WTC11 (cell line): ENCODE measurements at places on chromosomes 2 and 18.

DNA sequence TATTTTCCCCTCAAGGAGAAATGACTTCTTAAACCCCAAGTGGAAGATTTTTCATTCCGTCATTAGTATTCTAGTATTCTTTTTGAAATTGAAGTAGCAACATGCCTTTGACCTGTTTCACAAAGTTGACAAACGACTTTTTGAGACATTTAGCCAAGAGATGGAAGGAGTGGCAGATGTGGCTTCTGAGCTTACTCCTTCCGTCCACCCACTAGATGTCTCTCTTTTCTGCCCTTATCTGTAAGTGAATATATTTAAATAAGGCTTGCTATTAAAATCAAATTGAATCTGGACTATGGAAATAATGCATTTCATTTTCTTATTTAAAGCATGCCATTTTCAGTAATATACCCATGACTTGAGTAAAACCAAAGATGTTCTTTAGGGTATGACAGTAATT lies 74.1 kb downstream of the ACTR3 start:
- DNase-seq, result no peak

DNA sequence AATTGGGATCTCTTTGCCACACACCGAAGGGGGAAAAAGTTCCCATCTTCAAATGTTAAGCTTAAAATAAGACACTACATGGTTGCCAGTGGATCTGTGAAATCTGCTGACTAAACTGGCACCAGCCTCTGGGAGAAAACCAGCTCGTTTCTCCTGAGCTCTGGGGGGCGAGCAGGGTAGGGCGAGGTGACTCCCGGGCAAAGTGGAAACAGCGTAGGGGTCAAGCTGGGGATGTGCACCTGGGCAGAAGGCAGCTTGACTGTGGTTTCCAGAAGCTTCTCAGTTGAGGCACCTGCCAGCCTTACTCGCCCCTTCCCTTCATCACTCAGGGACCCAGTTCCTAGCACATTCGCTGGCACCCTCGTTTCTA lies 62.8 kb downstream of the SFXN5 start:
- no peak for DNase-seq

GRCh38 chr2:241636182-241637017 lies 558 bp downstream of the THAP4 start:
- DNase-seq, result peak; percentile 64

DNA sequence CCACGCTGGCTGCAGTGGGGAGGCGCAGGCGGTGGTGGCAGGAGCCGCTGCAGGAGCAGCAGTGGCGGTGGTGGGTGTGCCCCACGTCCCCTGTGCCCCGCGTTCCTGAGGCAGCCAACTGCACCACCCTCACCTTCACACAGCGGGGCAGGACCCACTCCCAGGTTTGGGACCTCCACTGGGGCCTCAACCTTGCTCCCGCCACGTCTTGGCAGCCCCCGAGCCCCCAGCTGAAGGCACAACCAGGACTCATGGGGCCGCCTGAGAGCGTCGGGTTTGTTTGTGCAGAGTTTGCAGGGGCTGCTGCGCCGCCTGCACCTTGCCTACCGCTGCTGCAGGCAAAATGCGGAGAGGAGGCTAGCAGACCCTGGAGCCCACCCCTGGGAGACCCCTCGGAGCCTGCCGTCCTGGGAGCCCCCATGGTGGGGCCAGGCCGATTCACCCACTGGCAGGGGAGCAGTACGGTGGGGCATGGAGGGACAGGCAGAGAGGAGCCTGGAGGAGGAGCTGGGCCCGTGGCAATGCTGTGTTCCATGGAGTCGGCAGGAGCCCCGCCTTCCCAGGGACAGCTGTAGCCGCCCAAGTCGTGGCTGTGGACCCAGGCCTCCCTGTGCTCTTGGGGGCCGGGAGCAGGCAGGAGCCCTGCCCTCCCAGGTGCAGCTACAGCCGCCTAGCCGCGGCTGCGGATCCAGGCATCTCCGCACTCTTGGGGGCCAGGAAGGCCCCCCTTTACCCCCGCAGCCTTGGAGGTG lies 14.7 kb upstream of the EML6 start:
- DNase-seq, result peak; percentile 69

GRCh38 chr18:62486290-62486964 lies 36.4 kb upstream of the ZCCHC2 start:
- no peak for DNase-seq

DNA sequence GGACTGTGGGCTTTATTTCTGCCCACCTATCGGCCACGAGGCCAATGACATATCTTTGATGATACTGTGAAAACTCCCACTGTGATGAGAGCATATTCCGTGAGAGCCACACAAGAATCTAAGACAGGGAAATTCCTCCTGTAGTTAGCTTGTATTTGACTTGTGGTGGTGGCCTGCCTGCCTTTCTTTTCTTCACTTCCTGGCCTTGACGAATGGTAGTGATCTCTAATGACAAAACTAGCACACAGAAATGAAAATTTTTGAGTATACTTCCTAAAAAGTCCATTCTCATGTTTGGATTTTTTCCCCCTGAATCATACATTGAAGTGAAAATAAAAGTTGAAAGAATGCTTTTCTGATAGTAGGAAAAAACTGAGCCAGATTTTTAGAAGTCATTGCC lies 94.4 kb downstream of the MGAT5 start:
- DNase-seq, result no peak

DNA sequence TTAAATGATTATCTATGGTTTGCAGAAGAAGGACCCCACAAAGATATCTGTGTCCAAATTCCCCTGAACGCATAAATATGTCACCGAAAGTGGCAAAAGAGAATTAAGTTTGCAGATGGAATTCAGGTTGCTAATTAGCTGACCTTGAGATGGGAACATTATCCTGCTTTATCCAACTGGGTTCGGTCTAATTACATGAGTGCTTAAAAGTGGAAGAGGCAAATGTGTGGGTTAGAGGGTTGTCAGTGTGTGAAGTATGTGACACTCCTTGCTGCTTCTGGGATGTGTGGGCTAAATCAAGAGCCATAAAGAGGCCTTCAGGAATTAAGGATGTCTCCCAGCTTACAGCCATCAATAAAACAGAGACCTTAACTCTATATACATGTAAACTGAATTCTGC lies 53.5 kb downstream of the CDH19 start:
- no peak for DNase-seq

DNA sequence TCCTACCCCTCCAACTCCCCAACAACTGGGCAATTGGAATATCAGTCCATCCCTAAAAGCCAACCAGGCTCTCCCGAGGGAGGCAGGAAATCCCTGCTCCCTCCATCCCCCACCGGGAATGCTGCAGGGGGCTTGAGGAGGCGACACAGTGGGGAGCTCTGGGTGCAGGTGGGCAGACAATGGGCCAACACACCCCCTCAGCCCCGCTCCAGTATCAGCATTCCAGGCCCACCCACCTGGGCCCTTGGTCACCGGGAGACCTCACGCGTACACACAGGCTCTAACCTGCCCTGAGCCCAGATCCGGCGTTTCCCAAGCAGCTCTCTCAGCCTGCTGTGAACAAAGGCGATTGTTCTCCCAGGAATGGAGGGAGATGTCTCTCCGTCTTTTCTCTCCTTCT lies 37.6 kb upstream of the FZD7 start:
- DNase-seq, result peak; percentile 84

DNA sequence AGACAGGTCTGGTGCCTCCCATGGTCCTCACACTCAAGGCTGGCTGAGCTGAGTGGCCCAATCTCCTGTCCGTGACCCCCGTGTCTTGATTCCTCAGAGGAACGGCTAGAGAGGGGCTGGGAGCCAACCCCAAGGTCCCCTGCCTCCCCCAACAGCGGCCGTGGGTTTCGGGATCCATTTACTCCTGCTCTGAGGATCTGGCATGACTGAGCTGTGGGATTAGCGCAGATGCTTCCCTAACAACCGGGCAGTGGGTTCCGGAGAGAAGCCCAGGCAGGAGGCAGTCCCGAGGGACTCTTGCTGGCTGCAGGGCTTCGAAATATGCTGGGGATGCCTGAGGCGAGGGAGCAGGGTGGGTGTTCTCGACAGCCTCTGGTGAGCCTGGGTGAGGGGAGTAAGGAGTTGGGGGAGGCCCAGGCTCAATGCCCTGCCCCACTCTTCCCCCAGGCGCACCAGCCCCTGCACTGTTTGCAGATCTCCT lies 18.9 kb downstream of the GPR35 start:
- DNase-seq, result no peak

DNA sequence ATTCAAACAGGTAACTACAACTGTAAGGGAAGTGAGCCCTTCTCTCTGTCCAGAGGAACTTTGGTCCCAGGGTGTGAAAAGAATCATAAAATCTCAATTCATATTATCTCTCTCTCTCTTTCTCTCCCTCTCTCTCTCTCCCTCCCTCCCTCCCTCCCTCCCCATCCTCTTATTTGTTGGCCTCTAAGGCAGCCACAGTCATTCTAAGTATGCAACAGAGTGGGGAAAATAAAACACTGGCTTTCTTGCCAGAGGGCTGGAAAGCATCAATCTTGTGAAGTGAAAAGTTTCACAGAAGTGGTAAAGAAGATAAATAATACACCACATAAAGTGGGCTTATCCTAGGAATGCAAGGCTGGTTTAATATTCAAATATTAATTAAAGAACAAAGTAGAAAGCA lies 95.6 kb upstream of the KCNH7 start:
- DNase-seq, result no peak

- DNase-seq, result no peak
Observed at GRCh38 chr18:74065366-74065765, 82.3 kb downstream of the FBXO15 start.

DNA sequence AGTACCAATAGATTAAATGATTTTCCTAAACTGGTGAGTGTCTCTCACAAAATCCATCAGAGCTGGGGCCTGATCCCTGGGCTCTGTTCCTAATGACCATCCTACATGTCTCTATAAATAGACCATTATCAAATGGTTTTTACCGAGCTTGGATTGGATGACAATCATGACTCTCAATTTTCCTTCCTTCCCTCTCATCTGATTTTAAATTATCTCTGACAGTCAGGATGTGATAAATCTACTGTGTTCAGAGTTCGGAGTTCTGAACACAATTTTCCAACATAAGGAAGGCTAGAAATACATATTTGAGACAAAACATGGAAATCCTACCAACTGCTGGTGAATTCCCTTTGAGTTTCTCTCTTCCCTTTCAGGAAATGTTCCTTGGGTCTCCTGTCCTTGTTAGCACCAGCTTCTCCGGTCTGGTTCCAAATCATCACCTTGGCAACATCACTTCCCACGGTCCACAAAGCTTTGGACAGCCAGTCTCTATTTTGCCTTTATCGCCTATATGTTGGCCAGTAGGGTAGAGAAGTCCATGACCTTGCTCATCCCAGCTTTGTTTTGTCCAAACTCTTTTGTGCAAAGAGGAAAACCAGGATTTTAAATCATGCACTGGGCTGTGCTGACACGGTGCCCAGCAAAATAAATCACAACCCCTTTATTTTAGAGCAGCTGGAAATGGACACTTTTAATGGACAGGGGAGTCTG lies 139.6 kb upstream of the ITGA6 start:
- DNase-seq, result no peak

- DNase-seq, result no peak
Observed at GRCh38 chr18:58666176-58666575, 5.1 kb upstream of the MALT1 start.

- DNase-seq, result no peak
Observed at GRCh38 chr18:69936191-69936558, 11.5 kb downstream of the CD226 start.

GRCh38 chr2:232547991-232548390 lies 2.4 kb downstream of the TIGD1 start:
- no peak for DNase-seq

- no peak for DNase-seq
Observed at GRCh38 chr18:46299465-46300008, 195.4 kb downstream of the HAUS1 start.

DNA sequence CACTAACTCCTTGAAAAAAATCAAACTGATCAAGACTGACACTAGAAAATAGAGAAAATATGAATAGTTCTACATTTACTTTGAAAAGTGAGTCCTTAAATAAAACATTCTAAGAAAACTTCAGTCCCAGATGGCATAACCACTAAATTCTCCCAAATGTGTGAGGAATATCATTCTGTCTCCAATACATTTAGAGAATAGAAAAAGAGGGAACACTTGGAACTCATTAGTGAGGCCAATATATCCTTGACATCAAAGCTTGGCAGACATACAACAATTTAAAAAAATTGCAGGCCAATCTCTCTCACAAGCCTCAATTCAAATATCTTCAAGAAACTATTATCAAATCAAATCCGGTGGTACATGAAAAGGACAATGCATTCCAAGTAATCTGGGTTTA lies 79.3 kb upstream of the TMEM247 start:
- DNase-seq, result no peak

- no peak for DNase-seq
Observed at GRCh38 chr2:173130496-173131465, 55.1 kb downstream of the MAP3K20 start.

DNA sequence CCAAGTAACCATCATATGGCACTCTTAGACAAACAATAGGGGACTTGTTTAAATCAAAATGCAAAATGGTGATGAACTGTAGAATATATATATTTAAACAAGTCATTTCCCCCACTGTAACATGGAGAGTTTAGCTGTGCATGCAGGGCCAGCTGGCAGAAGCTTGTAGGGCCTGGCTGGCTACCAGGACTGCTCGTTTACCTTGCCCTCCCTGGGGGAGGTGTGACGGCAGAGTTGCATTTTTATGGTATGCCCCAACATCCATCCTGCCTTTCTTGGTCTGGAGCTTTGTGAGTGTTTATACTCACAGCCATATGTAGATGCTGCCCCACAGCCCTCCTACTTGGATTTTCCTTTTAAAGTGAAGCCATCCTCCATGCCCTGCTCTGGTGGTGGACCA lies 101.7 kb upstream of the ZFP36L2 start:
- no peak for DNase-seq

- DNase-seq, result no peak
Observed at GRCh38 chr2:39128919-39129391, 8.1 kb upstream of the SOS1 start.

DNA sequence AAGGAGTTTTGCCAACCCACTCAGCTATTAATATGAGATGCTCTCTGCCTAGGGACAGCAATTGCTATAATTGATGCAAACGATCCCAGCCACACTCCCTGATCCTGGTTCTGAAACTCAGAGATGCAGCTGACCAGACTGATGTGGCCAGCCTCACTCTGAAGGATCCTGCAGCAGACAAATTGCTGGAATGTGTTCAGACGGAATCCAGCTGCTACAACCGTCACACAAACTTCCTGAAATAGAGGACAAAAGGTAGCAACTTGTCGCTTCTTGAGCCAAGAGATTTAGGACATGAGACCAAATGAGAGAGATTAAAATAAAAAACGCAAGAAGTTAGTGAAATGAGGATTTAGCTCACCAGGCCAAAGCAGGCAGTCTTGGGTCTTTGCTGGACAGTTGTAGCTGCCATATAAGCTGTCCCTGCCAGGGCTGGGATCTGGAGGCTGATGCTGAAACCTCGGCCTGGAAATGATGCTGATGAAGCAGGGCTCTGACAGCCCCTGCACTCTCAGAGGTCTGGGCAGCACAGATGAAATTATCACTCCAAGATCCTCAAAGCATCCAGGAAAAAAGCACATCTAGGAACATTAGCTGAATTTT lies 8.3 kb upstream of the YWHAQ start:
- no peak for DNase-seq
